ENCODE measurements at places on chromosomes 4 and X. TPM values are rescaled to one million over a fixed set of nuclear protein-coding genes. Genes with fewer than 3 reads are reported as not detected.

Gene ZBTB33
- 15.4 TPM for total RNA-seq

Gene NHSL2
- total RNA-seq, result 15.0 TPM

DNA sequence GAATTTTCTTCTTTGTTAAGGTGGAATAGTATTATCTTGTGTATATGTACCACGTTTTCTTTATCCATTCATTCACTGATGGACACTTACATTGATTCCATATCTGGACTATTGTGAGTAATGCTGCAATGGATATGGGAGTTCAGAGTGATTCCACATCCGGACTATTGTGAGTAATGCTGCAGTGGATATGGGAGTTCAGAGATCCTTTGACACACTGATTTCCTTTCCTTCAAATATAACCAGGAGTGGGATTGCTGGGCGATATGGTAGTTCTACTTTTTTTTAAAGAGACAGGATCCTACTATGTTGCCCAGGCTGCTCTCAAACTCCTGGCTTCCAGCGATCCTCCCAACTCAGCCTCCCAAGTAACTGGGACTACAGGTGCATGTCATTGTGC lies 12.1 kb downstream of the TMEM156 start:
- H3K27me3 ChIP-seq, result no peaks in the 10 kb centered on the region
- H3K36me3 ChIP-seq, result no peaks in the 10 kb centered on the region
- H3K27ac ChIP-seq, result no peak overlapping the region
- no peak overlapping the region for H3K4me3 ChIP-seq

GRCh38 chrX:148290041-148290440 lies 210.4 kb upstream of the AFF2 start:
- no peaks in the 10 kb centered on the region for H3K4me1 ChIP-seq
- no peaks in the 10 kb centered on the region for H3K36me3 ChIP-seq
- H3K4me3 ChIP-seq, result no peak overlapping the region
- H3K27me3 ChIP-seq, result no peaks in the 10 kb centered on the region

Gene MAGEA9B
- not detected for total RNA-seq

Gene QRFPR
- not detected for total RNA-seq

Data from thoracic aorta (tissue), 2 donors.